Sciatic nerve (tissue), 2 donors: ENCODE measurements at places on chromosomes 1 and 21. TPM values are rescaled to one million over a fixed set of nuclear protein-coding genes. Genes with fewer than 3 reads are reported as not detected.

GRCh38 chr1:145983960-145984830 lies 12.2 kb downstream of the TXNIP start:
- no peak for DNase-seq

- no peak for DNase-seq
These were observed 23.4 kb downstream of the TMCO4 start for GRCh38 chr1:19776287-19776686.

DNA sequence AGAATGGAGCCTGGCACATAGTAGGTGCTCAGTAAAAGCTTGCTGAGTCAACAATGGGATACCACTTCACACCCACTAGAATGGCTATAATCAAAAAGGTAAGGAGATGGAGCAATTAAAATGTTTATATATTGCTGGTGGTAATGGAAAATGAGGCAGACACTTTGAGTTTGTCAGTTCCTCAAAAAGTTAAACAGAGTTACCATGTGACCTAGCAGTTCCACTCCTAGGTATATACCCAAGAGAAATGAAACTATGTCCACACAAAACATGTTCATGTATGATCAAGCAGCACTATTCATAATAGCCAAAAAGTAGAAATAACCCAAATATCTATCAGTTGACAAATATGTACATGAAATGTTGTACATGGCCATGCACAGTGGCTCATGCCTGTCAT lies 74.8 kb upstream of the ECE1 start:
- DNase-seq: no peak

GRCh38 chr1:30666756-30667273 lies 56.6 kb downstream of the MATN1 start:
- DNase-seq: no peak

DNA sequence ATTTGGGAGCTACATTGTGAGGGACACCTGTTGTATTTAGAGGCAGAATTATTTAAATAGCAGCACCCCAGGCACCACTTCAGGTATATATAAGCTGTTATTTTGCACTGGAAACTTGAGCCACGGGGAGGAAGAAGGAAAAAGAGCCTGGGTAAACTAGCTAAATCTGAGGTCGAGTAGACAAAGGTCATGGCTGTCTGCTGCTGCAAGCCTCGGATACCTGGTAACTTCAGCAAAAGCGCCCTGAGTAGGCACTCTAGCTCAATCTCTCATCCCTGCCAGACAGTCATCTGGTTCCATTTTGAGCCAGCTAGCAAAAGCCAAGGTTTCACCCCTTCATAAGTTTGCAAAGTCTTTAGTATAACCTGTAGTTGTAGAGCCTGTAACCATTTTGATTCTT lies 101.9 kb upstream of the ZNF644 start:
- DNase-seq: no peak

DNA sequence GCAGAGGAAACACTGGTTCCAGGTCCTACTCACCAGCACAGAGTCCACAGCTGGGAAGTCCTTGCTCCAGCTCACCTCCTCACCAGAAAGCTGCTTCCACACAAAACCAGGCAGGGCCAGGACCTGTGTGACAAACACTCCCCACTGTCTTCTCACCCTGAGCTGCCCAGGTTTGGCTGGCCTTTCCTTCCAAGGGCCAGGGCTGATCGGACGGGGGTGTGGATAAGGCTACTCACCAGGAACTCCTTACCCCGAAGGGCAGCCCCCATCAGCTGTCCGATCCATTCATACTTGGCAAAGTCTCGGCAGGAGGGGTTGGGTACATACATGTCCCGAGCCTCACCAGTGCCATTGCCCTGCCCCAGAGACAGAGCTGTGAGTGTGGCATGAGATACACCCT lies 5.4 kb downstream of the HECTD3 start:
- DNase-seq: no peak

GRCh38 chr1:210262167-210262896 lies 29.7 kb downstream of the SERTAD4 start:
- peak; percentile 69 for DNase-seq

GRCh38 chr21:39072468-39072867 lies 110.8 kb downstream of the PSMG1 start:
- no peak for DNase-seq

DNA sequence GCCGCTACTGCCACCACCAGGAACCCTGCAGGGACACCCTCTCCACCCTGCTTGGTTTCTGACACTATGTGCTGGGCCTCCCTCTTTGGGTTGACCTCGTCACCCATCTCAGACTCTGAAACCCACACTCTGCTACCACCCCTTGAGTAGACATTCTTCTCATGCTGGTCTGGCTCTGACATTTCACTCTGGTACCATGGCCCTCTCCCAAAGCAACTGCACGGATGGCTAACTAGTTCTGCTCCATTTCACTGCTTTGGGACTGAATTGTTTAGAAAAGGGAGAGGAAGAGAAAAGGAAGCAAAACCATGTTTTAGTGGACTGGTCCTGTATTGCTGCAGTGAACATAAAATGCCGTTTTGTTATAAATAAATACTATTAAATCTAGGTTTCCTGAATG lies 137.8 kb downstream of the KCNK2 start:
- no peak for DNase-seq

KRTAP10-2 gene
- total RNA-seq: not detected

PPIAL4G gene
- not detected for total RNA-seq

ERRFI1 gene
- total RNA-seq: 33.7 TPM

PLA2G2C gene
- 0.36 TPM for total RNA-seq
